ENCODE measurements at places on chromosomes 12 and 14.

DNA sequence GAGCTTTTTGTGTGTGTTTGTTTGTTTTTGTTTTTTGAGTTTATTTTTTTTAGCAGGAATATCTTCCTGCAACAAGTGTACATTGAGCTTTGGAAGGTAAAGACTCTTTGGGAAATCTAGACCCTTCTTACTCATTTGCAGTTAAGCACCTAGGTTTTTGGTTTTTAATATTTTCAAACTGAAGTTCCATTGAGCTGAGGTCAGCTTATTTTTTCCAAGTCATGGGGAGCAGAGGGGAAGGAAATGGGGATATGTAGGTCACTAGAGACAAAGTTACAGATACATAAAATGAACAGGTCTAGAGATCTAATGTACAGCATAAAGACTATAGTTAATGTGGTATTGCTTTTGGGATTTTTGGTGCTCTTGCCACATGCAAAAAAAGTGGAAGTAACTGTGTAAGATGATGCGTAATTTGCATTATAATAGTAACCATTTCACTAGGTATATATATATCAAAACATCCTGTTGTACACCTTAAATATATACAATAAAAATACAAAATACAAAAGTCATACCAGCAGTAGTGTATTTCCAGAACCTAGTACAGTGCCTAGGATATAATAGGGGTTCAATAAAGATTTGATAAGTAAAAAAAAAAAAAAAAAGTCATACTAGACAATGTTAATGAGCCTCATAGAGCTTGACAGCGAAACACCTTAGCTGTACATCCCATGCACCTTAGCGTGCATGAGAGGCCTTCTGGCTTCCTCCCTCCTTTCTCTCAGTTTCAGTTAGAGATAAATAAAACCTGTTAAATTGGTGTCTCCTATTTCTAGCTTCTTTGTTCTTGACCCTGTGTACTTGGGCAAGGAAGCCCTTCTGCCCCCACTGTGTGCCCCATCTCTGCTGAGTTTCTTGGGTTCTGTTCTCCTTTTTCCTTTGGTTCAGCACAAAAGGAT lies 22.7 kb downstream of the CGRRF1 start:
- DNase-seq, result no peak

DNA sequence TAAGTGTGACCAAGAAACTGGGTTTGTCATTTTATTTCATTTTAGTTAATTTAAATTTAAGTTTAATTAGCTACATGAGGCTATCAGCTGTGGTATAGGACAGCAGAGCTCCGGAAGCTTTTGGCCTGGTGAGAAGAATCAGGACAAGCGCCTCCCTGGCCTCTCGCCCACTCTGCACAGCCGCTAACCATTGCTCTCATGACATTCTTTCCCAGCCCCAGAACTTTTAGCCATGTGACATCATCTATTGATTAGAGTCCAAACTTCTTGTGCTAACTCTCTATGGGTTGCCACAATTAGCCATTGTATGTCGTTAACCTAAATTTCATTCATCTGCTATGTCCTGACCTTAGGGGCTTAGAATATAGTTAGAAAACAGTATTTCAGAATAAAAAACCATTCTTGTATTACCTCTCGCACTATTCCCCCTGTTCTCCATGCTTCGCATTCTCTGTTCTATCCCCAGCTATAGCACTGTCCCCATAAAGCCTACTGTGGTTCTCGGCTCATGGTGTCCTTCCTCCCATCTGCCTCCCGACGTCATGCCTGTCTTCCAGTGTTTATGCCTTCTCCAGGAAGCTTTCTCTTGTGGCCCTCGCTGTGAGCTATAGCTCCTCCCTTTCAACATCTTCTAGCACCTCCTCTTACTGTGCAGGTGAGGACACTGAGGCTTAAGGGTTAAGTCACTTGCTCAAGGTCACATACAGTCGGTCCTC lies 23.5 kb downstream of the SSH1 start:
- DNase-seq, result no peak

DNA sequence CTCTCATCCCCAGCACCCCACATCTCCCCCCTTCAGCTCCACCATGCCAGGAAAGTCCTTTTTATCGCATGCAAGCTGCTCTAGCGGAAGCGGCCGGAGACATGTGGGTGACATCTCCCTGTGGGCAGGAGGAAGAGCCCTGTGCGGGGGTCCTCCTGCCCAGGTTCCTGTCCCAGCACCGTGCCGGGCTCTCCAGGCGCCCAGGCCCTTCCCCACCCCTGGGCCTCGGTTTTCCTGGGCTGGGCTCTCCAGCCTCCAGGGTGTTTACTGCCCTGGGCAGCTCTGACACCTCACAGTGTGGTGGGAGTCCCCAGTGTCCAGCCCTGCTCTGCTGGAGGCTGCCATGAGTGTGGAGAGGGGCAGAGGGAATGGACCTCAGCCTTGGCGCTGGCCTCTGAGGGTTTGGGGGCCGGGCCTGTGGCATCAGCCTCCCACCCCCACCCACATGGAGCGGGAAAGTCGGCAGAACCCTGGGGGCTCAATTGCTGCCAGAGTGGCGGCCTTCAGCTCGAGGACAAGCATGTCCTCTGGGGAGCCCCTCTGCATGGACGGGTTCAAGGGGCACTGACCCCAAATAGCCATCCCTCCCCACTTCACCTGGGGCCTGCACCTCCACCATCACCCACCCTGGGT lies 16.9 kb downstream of the ASPG start:
- no peak for DNase-seq

DNA sequence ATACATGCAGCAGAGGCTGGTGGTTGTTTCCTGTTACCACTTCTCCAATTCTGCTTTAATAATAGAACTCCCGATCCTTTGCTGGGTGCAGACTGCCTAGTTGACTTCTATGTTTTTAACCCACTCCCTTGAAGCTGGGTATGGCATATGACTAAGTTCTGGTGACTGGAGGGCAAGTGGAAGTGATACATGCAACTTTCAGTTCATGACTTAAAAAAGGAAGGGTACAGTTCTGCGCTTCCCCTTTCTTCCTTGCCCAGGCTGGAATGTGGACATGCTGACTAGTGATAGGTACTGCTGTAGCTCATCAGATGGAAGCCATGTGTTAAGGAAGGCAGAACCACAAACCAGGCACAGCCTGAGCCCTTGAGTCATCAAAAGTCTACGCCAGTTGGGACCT lies 2.4 kb upstream of the A2M start:
- no peak for DNase-seq

- DNase-seq, result no peak
These were observed 22.0 kb downstream of the LRTM2 start for GRCh38 chr12:1842183-1842904.

GRCh38 chr12:57460468-57460784 lies 841 bp downstream of the GLI1 start:
- no peak for DNase-seq

DNA sequence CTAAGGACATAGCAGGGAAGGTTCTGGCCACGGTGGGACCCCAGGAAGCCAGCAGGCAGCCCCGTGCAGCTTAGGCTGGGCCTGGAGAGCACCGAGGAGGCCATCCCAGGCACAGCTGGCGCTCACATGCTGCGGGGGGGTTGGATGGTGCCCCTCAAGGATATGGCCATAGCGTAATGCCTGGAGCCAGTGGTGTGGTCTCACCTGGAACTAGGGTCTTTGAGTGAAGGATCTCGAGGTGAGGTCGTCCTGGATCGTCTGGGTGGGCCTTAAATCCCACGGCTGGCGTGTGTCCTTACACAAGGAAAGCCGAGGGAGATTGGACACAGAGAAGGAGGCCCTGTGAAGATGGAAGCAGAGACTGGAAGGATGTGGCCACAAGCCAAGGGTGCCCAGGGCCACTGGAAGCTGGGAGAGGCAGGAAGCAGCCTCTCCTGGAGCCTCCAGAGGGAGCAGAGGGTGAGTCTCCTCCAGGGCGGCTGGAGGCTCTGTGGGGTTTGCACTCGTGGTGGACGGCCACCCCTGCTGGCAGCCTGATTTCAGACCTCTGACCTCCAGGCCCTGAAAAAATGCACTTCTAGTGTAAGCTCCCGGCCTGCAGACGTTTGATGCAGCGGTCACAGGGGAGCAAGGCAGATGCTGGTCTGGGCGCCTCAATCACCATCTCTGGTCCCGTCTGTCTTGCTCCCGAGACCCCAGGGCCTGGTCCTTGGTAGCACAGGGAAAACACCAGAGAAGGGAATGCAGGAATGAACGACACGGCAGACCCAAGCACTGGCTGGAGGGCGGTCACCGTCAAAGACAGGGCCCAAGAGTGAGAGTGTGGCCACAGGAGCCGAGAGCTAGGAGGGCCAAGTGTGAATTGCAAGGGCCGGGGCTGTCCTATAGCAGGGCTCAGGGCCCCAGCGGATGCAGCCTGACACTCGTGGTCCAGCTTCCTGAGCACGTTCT lies 218.6 kb downstream of the KIF26A start:
- no peak for DNase-seq

GRCh38 chr12:3777206-3777809 lies 24.4 kb upstream of the CRACR2A start:
- DNase-seq, result peak; percentile 32

GRCh38 chr12:13223179-13223804 lies 26.8 kb downstream of the EMP1 start:
- no peak for DNase-seq

Measured in CD4-positive, alpha-beta T cell treated with Interleukin-17A for 4 hours (primary cell).